Right ventricle myocardium superior (tissue), 1 donor: ENCODE measurements at places on chromosomes 16 and 17. TPM values are rescaled to one million over a fixed set of nuclear protein-coding genes. Genes with fewer than 3 reads are reported as not detected.

- no peak for DNase-seq
These were observed 8.4 kb upstream of the ALDH3A1 start for GRCh38 chr17:19756546-19756945.

GRCh38 chr16:50280932-50281331 lies 14.6 kb downstream of the ADCY7 start:
- peak; percentile 24 for DNase-seq

Gene SLC5A11
- not detected for total RNA-seq

GRCh38 chr17:30720013-30720471 lies 104.5 kb downstream of the CRLF3 start:
- DNase-seq = peak; percentile 35
